ENCODE measurements at places on chromosomes 11 and 22. TPM values are rescaled to one million over a fixed set of nuclear protein-coding genes. Genes with fewer than 3 reads are reported as not detected.

DNA sequence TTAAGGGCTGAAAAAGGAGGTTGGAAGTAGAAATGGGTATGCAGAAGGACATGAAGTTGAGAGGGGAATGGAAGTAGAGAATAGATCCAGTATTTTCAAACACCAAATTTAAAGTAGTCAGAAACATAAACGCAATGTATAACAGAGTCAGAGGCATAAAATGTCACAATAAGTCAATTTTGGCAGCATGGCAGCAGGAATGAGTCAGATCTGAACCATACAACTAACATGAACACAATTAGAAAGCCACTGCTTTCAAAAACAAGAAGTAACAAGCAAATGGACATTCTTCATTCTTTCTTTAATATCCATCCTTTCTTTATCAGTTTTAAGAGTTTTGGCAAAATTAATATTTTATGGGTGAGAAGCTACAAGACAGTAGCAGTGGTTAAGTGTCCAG is 2.5 kb downstream of the CHORDC1 start:
- no peak for DNase-seq

MS4A6E gene
- total RNA-seq = not detected

OR2AG1 gene
- not detected for total RNA-seq

MAPK8IP2 gene
- 0.43 TPM for total RNA-seq

ADSL gene
- total RNA-seq = 236 TPM

Data from epithelial cell of proximal tubule (primary cell).